Activated CD8-positive, alpha-beta memory T cell treated with anti-CD3 and anti-CD28 coated beads for 1 hour (primary cell): ENCODE measurements at places on chromosomes 13 and 19.

DNA sequence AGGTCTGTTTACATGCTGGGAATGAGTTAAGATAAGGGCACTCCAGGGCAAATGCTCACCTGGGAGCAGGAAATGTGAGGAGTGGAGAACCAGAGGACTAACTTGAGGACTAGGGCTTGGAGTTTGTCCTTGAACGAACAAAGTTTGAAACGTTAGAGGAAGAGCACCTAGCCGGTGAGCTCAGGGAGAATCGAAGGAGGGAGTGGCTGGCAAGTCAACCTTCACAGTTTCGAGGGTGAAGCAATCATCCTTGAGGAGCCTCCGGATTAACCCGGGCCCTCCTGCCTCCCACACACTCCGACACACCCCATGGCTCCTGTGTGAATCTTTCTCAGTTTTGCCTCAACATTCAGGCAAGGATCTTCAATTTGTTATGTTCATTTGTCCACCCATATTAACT, 58.6 kb downstream of the LMO7 start:
- no peak for DNase-seq

GRCh38 chr19:57599761-57600383, at the start of gene ZNF530:
ZNF530 (plus strand) TSS chr19:57599885; CDS start chr19:57604346, 4,461 bp downstream.
- peak; percentile 78 for DNase-seq

GRCh38 chr13:99721606-99722337, 220.5 kb downstream of the TM9SF2 start:
- no peak for DNase-seq

DNA sequence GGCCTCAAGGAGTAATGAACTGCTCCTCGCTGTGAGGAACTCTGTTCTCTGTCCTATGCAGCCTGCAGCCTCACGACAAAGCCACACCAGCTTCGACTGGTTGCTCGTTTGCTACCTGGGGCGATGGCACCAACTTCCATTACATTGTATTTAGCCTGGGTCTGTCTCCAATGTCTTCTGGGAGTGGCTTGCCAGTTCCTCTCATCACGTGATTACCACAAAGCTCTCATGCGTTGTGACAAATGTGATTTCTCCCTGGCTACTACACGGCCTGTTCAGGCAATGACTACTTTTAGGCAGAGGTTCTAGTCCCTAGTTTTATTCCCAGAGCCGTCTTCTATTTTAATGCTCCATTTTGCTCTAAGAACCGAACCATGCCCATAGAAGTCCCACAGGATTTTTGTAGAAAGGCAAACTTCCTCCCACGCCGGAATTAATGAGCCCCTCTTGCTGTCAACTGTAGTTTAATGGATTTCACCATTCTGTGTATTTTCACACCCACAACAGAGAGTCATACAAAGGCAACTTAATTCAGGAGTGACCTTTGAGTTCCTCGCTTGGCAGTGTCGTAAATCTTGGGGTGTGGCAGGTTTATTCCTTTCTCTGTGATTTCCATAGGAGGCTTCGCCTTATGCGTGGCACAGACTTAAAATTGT, 351.9 kb downstream of the EFNB2 start:
- DNase-seq, result no peak

GRCh38 chr13:31755803-31756212, 16.5 kb downstream of the RXFP2 start:
- no peak for DNase-seq

DNA sequence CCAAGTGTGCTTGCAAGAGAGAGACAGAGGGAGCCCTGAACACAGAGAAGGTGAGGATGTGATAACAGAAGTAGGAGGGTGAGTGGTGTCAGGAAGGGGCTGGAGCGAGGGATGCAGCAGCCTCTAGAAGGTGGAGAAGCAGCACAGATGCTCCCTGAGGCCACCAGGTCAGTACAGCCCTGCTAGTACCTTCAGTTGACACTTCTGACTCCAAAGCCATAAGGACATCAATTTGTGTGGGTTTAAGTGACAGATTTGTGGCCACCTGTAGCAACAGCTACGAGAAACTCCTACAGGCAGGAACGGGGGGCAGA, 6.9 kb downstream of the ERICH4 start:
- DNase-seq, result no peak

- no peak for DNase-seq
These were observed 937 bp upstream of the SPRY2 start for GRCh38 chr13:80341756-80342370.

GRCh38 chr13:44024846-44025195, 145.1 kb downstream of the LACC1 start:
- DNase-seq, result no peak
